ENCODE measurements at places on chromosomes 16 and 17.

- peak; percentile 61 for DNase-seq
- H3K4me1 ChIP-seq: peaks cover 43% of the 10 kb centered on the region
- H3K27me3 ChIP-seq: no peaks in the 10 kb centered on the region
- peak overlapping the region; percentile 100 for H3K27ac ChIP-seq
- H3K36me3 ChIP-seq: no peaks in the 10 kb centered on the region
- H3K4me3 ChIP-seq: peak overlapping the region; percentile 78
Observed at GRCh38 chr16:4847774-4848587, 700 bp downstream of the UBN1 start.

- DNase-seq: no peak
- peak overlapping the region; percentile 60 for H3K4me3 ChIP-seq
- no peak overlapping the region for H3K27ac ChIP-seq
- peaks cover 12% of the 10 kb centered on the region for H3K27me3 ChIP-seq
Observed at GRCh38 chr16:71287911-71288310, 1.3 kb downstream of the CMTR2 start.

- no peak overlapping the region for H3K27ac ChIP-seq
- H3K36me3 ChIP-seq: no peaks in the 10 kb centered on the region
- no peaks in the 10 kb centered on the region for H3K4me1 ChIP-seq
- H3K27me3 ChIP-seq: no peaks in the 10 kb centered on the region
- DNase-seq: no peak
Observed at GRCh38 chr16:59886021-59886420, 1151.9 kb upstream of the GOT2 start.

DNA sequence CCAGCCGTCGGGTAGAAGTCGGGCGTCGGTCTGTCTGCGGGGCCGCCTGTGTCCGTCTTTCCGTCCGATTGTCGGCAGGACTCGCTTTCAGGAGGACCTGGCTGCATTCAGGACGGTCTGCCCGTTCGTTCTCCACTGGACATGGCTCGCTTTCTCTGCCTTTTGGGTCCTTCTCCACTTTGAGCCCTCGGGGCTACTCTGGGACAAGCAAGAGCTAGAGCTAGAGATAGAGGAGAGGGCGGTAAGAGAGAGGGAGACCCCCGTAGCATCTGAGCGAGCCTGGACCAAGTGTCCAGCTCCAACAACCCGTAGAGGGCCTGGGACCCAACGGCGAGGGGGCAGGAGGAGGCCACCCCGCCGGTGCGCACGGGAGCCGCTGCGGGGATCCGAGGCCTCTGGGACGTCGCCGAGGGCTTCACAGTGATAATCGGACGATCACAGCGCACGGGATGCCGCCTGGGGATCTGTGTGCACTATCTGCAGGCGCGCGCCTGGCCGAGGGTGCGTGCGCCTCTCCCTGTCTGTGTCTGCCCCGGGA lies 4.5 kb downstream of the TBX4 start:
- DNase-seq: no peak
- H3K4me3 ChIP-seq: no peak overlapping the region
- peaks cover 31% of the 10 kb centered on the region for H3K4me1 ChIP-seq

DNA sequence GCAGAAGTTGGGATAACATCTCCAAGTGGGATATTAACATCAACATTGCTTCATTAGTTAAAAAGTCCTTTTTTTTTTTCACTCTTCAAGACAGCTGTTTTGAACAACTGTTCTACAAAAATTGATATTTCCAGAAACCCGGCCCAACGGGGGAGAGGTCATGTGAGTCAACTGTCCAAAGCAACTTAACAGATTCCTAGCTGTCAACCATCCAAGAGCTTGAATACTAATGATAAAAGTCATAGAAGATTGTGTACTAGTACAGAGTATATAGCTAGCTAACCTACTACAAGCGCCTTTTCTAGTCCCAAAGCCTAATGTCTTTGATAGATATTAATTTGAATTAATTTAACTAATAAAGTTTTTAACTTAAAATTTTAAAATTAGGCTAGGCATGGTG lies 172.0 kb downstream of the CYB561 start:
- H3K36me3 ChIP-seq: no peaks in the 10 kb centered on the region
- no peak overlapping the region for H3K4me3 ChIP-seq
- H3K27ac ChIP-seq: no peak overlapping the region
- no peaks in the 10 kb centered on the region for H3K4me1 ChIP-seq

All from transverse colon (tissue), 4 donors.